ENCODE measurements at places on chromosomes 2 and 18. TPM values are rescaled to one million over a fixed set of nuclear protein-coding genes. Genes with fewer than 3 reads are reported as not detected.

Gene EMILIN1
- total RNA-seq: 5.2 TPM

Gene C2orf66
- 0.11 TPM for total RNA-seq

Gene SERPINB11
- not detected for total RNA-seq

Gene GRHL1
- 8.2 TPM for total RNA-seq
